Inflammatory macrophage (primary cell): ENCODE measurements at places on chromosomes 12 and 14.

DNA sequence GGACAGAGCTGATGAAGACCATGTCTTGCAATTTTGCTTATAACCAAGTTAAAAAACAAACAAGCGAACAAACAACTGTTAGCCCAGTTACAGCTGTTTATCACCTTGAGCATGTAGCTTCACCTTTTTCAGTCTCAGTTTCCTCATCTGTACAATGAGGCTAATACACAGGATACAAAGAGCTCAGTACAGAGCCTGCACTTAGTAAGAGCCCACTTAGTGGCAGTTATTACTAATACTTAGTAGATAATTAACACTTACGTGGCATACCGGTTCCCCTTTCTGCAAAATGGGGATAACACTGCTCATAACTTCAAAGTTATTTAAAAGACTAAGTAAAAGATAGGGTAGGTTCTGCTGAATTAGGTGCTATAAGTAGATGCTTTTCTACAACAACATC lies 228.0 kb downstream of the MON2 start:
- DNase-seq: no peak

DNA sequence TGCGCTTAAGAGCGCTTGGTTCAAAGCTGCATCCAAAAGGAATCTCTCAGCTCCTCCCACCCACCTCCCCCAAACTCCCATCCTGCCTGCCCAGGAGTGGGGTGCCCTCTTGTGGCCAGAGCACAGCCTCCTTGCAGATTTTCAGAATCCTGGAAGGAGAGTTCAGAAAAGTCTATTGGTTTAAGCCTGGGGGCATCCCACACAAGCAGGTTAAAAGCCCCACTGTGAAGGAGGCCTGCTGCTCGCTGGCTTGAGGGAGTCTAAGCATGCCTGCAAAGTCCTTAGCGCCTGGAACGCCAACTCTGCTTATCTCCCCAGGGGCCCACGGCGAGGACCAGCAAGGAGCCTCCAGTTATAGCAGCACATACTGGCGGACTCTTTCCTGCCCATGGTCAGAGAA lies 297.1 kb downstream of the KSR2 start:
- no peak for DNase-seq

GRCh38 chr12:67239061-67239460 lies 30.1 kb upstream of the CAND1 start:
- no peak for DNase-seq

- no peak for DNase-seq
Observed at GRCh38 chr14:26323869-26324268, 274.0 kb downstream of the NOVA1 start.

DNA sequence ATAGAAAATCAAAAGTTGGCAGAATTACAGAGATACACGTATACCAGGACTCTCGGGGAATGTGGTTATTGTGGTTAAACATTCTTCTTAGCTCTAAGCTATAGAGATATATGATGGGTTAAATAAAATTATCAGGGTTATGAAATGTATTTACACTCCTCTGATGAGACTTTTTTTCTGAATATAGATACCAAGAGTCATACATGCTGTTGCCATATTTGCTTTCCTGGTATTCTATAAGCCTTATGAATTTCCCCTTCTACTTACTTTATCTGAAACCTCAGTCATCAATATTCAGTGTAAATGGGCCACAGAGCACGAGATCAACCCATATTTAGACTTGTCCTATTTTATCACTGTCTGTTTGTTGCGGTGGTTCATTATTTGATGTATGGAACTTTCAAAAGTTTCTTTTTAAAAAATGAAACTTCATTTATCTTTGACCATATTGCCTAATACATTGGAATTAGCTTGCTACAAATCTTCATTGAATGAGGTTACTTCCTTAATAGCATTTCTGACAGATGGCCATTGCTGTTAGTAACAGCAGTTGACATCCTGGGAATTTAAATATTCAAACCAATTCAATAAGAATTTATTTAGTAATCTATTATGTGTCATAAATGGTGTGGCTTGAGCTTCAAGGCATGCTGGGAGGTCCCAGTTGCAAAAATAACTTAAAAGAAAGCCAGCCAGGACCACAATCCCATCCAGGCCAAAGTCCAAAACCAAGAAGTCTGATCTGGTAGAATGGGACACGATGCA lies 393.5 kb downstream of the PCNX1 start:
- DNase-seq: no peak

GRCh38 chr14:94334872-94335271 lies 11.7 kb upstream of the SERPINA6 start:
- DNase-seq: no peak

DNA sequence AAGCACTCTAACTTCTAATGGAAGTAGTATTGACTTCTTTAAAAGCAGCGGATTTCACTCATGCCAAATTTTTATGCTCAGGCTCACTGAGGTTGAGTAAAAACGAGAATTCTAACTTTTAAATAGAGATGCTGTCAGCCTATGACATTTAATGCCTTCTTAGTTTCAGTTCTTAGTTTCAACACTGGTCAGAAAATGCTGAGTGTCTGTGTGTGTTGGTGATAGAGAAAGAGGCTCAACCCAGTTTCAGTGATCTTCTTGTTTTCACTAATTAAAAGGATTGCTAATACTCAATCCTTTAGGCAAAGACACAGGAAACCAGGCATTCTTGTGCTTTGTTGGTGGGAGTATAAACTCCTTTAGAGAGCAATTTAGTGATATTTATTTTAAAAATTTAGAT lies 31.0 kb downstream of the PEBP1 start:
- no peak for DNase-seq

- DNase-seq: no peak
Observed at GRCh38 chr12:95522692-95523091, 28.6 kb downstream of the USP44 start.

GRCh38 chr12:5577211-5577612 lies 145.3 kb downstream of the NTF3 start:
- no peak for DNase-seq

GRCh38 chr12:122096591-122097149 lies 18.1 kb downstream of the MLXIP start:
- no peak for DNase-seq

- peak; percentile 28 for DNase-seq
Observed at GRCh38 chr12:11725686-11726085, 76.2 kb downstream of the ETV6 start.

DNA sequence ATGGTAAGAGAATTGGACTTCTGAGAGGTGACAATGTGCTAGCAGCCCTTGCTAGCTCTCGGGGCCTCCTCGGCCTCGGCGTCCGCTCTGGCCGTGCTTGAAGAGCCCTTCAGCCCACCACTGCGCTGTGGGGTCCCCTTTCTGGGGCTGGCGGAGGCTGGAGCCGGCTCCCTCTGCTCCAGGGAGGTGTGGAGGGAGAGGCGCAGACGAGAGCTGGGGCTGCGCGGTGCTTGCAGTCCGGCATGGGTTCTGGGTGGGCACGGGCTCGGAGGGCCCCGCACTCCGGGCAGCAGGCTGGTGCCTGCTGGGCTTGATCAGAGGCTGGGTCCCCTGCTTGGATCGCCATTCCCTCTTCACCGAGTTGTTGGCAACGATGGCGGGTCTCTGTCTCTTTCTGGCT lies 226.4 kb upstream of the AMIGO2 start:
- DNase-seq: no peak

- DNase-seq: no peak
Observed at GRCh38 chr14:56131004-56131864, 13.0 kb downstream of the PELI2 start.
